ENCODE measurements at places on chromosomes 12 and 14.
A peak's percentile ranks its signal among the peaks of the same experiment; 100 is the strongest.

GRCh38 chr12:71840231-71840847 lies 780 bp downstream of the TBC1D15 start:
- ATAC-seq: peak; percentile 46

- peak; percentile 45 for ATAC-seq
These were observed 69.4 kb upstream of the ACTN1 start for GRCh38 chr14:69048456-69048855.

DNA sequence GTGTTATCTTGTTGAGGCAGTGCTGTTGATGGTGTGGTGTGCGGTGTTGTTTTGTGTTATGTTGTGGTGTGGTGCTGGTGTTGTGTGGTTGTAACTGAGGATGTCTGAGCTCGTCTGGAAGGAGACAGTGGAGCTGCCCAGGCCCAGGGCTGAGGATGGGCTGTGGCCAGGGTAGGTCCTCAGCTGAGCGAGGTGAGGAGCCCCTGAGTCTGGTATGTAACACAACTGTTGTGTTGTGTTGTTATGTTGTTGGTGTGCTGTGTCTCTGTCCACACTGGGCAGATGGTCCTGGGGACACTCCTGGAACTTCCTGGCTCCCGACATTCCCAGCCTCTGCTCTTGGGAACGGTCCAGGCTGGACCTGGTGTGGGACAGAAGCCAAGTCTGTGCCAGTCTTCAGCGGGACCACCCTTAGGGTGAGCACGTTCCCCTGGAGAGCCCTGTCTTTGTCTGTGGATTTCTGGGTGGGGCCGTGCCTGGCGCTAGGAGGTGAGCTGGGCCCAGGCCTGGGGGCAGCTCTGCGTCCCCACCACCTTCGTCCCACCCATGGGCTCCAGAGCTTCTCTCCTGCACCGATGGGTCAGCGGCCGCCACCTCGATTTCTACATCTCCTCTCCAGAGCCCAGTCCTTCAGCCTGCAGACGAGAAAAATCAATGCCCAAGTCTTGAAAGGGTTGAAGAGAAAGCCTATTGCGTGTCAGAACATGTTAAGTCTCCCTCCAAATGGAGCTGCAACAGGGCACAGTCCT lies 27.4 kb upstream of the SFSWAP start:
- ATAC-seq: no peak

GRCh38 chr12:109735051-109735521 lies 21.5 kb downstream of the FAM222A start:
- no peak for ATAC-seq

- ATAC-seq: no peak
These were observed 10.4 kb upstream of the ENDOU start for GRCh38 chr12:47735649-47736048.

DNA sequence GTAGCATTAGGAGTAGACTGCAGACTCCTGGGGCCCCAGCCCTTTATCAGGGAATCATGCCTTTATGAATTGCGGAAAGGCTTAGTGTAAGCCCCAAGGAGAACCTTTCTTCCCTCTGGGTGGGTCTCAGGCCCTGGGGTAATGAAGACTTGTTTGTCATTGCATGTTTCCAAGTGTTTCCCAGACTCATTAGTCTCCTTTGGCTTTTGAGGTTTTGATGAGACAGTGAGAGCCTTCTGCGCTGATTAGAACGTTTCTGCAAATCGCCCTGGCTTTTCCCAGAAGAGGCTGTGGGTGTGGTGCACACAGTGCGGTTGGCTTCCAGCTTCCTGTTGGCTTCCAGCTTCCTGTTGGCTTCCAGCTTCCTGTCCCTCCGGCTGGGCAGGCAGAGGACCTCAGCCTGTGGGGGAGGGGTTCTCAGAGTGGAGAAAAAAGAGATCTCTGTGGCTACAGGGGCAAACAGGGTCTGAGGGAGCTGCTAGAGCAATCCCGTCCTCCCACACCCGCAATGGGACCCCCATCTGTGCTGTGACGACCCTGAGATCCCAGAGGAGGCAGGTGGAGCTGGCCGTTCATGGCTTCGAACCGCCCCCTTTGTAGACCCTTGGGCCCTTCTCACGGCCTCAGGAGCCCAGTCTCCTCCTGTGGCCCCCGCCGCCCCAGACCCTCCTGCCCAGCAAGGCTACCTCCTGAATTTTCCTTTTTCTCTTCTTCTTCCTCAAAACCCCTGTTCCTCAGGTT lies 42.1 kb downstream of the GPR68 start:
- peak; percentile 57 for ATAC-seq

DNA sequence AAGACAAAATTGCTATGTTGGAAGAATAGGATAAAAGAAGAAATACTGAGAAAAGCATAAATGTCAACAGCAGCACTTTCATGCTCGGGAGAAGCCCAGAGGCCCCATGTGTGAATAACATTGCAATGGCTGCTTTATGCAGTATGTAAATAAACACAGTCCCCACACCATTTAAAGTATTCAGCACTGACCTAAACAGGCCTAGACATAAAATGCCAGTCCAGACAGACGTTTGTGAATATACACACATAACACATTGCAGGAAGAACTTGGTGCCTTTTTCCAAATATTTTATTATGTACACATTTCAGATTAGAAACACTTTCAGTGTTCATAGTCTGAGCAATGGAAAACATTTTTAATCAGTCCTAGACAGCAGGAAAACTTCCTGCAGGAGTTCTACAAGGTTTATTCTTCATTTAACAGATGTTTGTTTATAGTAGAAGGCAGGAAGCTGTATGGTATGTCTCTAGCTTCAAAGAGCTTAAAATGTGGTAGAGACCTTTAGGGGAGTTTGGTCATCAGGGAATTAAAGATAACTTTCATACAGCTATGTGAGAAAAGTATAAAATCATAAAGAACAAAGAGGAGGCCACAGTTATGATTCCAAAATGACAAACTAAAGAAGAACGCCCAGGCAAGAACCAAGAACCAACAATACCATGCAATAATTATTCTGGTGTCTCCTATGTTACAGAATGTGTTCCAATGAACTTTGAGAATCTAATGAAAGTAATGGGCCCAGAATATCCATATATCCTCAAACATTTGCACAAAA lies 30.6 kb upstream of the SLC38A2 start:
- no peak for ATAC-seq

DNA sequence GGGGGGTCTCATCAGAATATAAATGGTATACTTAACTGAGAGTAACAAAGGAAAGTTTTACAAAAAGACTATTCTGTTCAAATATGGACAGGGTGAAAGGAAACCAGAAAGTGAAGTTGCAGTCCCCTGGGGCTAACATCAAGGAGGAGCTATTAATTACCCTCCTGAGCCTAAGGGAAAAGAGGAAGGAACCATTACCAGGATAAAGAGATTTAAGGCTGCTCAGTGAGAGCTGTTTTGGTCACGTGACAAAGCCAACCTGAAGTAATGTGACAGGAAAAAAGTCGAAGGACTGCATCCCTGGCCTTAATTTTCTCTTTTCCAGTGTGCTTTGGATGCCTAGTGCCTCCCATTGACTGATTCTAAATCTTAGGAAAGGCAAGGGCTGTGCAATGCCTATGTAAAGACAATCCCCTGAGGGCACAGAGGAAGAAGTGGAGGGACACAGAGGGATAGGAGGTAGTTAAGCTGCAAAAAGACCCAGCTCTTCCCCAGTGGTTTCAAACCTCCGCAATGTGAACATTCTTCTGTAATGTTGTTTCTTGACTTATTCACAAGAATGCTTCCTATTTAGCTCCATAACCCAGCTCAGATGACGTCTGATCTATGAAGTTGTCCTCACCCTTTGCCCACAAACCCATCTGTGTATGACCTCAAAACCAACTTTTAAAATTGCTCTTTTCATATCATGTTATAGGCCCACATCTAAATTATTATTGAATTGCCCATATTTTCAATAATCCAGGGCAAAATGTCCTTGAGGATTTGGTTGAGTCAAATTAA lies 187.7 kb upstream of the DCN start:
- no peak for ATAC-seq

- no peak for ATAC-seq
These were observed 89.8 kb upstream of the DYRK2 start for GRCh38 chr12:67558775-67559174.

GRCh38 chr14:102125546-102125945 lies 14.2 kb upstream of the WDR20 start:
- no peak for ATAC-seq

GRCh38 chr12:69985656-69986055 lies 160.6 kb downstream of the MYRFL start:
- ATAC-seq: no peak

DNA sequence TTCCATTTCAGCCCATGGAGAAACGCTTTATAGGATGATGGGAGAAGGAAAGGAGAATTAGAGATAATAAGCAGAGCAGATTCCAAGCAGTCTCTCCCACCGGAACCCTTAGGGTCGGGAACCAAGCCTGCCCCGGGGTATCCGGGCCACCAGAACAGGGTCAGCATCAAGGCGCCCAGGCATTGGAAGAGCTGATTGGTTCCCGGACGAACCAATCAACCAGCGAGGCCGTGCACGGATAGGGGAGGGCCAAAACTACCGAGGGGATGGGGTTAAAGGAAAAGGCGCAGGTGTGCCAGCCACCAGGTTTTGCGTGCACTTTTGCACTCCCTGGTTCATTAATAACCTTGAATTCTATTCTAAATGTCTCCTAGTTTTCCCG lies 1.7 kb downstream of the PPM1H start:
- ATAC-seq: no peak

GRCh38 chr14:55758796-55759195 lies 178.8 kb downstream of the KTN1 start:
- ATAC-seq: no peak

GRCh38 chr12:57539134-57539768 lies 7.7 kb downstream of the DCTN2 start:
- ATAC-seq: no peak

- ATAC-seq: no peak
These were observed 317.0 kb downstream of the CEP128 start for GRCh38 chr14:80624581-80624980.

DNA sequence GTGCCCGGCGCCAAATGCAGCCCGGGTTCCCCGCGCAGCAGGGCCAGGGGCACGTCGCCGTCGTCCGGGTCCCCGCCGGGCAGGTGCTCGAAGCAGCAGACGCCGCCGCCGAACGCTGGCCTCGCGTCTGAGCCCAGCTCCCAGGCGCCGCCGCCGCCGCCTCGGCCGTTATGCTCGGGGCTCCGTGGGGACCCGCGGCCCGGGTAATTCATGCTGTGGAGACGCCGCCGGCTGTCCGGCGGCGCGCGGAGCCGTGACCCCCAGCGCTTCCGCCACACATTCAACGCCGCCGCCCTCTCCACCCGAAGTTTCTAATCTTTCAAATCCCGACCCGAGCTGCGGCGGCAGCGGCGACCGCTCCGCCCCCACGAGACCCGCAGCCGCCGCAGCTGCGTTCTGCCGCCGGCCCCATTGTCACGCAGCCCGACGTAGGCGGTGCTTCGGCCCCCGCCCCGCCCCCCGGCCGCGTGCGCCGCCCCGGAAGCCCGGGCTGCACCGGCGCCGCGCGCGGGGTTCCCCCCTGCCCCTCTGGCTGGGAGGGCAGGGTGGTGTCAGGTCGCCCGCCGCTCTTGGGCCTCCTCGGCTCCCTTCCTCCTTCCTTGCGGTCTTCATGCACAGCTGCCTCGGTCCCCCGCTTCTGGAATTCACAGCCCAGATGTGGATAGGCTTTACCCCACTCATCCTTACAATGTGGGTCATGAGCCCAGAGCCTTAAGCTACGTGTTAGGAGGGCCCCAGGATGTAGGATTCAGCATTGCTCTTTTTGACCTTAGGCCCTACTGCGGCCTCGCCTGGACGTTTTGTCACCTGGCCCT lies at the start of gene DDHD1:
TSS of gene DDHD1 (minus strand) at position 437 of the 815 bp plus-strand sequence. CDS start at position 212, 225 bp downstream.
- peak; percentile 76 for ATAC-seq

- no peak for ATAC-seq
These were observed 45.3 kb upstream of the PLBD1 start for GRCh38 chr12:14612898-14613445.

- no peak for ATAC-seq
These were observed 24.2 kb downstream of the SLC25A29 start for GRCh38 chr14:100282083-100282350.

DNA sequence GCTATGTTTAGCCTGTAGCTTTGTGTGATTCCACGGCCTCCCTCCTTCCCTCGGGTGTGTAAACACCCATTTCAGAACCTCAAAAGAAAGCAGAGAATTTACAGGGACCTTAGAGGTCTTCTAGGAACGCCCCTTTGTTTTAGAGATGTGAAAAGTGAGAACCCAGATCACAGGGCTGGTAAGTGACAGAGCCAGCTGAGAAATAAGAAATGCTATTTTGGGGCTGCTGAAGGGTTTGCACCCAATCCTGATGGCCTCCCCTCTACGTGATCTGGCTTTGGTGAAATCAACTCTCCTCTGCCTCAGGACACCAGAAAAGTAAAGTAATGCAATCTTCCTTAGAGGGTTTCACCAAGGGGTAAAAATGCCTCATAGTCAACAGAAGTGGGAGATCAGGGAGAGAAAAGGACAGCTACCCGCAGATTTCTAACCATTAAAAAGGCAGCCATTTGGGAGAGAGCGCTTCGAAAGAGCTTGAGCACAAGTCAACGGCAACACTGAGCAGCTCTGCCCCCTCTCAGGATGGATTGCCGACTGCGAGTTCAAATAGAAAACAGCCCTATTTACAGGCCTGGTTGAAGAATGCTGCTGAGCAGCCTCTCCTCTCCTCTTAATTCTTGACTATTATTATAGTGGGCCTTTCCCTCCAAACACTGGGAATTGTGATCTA lies 78.5 kb upstream of the RASSF3 start:
- no peak for ATAC-seq

DNA sequence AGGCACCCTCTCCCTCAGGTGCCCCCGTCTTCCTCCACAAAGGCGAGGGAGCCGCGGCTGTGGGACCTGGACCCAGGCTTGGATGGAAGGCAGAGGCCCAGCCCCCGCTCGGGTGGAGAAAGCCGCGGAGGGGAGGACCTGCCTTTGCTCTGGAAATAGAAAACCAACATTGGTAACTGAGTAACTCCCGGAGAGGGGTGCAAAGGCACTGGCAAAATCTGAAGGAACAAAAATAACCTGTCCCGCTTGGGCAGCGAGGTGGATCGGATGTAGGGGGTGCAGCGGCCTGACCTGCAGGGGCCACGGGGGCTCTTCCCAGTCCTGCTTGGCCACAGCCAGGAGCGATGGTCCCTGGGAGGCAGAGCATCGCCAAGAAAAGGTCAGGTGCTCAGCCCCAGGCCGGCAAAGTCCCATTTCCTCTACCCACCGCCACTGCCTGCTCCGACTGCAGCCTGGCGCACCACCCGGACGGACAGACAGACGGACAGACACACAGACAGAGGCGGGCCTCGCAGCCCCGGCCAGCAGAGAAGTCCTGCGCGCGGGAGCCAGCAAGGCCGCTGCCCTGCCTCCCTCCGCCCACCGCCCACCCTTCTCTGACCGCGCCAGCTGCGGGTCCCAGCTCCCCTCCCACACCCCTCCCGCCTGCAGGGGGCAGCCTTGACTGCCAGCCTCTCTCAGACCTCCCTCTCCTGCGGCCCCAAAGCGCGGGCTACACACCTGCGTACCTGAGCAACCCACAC lies 21.4 kb upstream of the TMEM106C start:
- no peak for ATAC-seq

GRCh38 chr14:106578481-106578880 lies 1052.1 kb downstream of the TMEM121 start:
- no peak for ATAC-seq

Data from activated T-helper 17 cell treated with anti-CD3 and anti-CD28 coated beads, Interleukin-2, amount 50 U/mL, for 72 hours (primary cell).